ENCODE measurements at places on chromosomes 1 and 21.

DNA sequence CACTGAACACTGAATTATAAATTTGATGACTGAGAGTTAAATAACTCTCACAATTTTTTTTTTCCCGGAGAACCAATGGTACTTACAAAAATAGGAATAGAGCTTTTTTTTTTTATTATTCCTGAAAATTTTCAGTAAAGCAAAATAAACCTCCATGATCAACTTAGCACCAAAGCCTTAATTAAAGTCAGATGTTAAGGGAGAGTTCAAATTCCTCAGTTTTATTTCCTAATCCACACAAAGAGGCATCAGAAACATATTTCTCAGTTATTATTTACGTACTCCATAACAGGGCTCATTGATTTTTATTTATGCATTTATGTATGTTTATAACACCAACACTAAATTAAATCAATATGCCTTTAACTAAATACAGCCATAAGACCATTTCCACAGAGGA, 55.5 kb downstream of the PLPPR5 start:
- DNase-seq: no peak

DNA sequence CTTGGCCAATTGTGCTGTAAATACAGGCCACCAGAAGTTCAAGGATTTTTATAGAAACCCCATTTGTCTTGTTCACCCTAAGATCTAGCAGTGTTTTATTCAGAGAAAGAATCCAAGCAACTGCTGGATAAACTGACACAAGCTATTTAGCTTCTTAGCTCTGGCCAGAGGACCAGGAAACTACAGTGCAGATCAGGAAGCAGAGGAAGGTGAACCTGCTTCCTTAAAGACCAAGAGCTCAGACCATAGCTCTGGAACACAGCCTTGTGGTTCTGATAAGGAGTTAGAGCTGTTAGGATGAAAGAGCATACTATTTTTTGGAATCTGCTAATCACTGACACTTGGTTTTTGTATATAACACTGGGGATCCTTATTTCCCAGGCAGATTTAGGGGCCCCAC, 5.2 kb upstream of the CCDC17 start:
- no peak for DNase-seq

GRCh38 chr1:218718977-218719376, 373.8 kb downstream of the TGFB2 start:
- DNase-seq: no peak

DNA sequence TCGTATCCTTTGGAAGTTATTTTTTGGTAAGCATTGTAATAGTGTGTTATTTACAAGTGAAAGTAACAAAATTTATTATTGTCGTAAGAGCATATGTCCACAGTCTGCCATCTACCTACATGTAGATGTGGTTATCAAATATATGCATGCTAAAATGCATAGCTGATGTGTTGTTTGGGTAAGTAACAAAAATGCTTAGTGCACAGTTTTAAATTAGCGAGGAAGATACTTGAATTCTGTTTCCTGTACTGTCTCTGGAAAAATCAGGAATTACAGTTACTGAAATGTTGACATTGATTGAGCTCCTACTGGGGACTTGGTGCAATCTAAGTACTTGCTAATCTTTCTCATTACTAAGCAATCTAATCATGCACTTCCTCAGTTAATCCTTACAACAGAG, 14.3 kb downstream of the WDR64 start:
- no peak for DNase-seq

DNA sequence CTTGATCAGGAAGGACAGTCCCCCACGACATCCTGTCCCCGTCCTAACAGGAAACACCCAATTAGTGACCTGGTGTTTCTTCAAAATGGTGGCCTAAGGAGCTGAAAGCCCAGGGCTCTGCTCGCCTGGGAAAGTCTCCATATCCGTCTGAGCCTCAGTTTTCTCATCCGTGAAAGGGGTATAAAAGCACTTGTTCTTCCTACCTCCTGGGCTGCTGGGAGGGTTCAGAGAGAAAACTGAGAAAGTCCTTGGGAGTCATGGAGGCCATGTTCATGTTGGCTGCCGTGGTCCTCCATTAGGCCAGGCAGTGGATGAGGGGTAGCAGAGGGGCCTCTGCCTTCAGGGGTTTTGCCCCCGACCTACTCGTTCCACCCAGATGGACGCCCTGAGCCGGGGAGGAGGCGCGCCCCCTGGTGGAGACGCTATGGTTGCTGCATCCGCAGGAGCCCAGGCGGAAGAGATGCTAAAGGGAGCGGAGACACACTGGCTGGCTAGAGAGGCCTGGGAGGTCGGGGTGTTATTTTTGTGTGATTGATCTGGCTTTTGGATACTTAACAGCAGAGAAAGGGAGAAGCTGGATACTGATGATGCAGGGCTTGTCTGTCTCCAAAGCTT, 113.5 kb downstream of the PRDM2 start:
- DNase-seq: peak; percentile 33

DNA sequence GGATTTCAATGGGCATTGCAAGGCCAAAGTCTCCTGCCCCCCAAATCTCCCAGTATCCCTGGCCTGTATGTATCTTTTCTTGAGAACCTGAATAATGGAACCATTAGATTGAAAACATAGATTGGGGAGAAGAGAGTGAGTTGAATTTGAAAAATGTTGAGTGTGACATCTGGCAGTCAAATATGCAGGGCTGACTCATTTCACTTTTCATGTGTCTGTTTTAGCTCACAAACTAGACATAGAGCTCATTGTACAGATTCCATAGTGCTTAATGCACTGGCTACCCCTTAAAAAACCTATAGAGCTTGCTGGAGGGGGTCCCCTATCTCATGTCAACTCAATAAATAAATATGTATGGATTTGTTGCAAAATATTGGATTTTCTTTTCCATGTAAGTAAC, 30.8 kb downstream of the DDR2 start:
- no peak for DNase-seq

DNA sequence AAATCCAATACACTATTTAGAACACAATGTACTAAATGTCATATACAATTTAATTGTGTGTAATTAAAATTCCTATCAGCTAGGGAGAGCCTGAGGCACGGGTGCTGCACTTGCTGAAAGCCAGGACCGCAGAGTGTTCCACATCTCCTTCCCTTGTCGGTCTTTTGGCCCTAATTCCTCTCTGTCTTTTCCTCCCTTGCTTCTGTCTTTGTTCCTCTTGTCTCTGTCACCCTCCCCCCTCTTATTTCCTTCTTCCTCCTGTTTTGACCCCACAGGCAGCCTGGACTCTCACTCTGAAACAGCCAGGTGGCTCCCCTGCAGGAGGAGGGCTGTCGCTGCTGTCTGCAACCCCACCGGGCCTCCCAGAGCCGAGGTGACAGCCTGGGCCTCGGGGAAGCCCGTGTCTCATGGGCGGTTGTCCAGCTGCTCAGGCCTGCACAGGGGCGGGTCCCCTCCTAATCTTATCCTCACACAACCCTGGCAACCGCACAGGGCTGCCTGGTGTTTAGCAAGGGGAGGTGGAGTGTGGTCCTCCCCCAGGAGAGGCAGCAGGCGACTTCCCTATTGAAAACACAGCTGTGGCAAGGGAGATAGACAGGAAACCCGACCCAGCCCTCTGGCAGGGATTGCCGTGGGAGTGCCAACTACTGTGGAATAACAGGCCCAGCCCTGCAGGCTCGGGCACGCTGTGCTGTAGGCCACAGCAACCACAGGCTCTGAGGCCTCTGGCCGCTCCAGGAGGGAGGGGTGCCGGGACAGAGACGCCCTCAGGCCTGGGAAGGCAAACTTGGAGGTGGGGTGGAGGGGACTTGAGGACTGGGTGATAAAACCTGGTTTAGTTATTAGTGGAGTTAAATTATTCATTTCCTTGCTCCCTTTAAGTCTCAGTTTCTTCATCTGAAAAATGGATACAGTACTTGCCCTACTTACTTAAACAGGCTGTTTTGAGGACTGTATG, 68.8 kb upstream of the WDR26 start:
- no peak for DNase-seq

- no peak for DNase-seq
Measured at GRCh38 chr1:3608154-3608553, 3.2 kb downstream of the MEGF6 start.
